Activated naive CD4-positive, alpha-beta T cell treated with anti-CD3 and anti-CD28 coated beads for 36 hours (primary cell): ENCODE measurements at places on chromosomes 1 and 21.
A peak's percentile ranks its signal among the peaks of the same experiment; 100 is the strongest.

DNA sequence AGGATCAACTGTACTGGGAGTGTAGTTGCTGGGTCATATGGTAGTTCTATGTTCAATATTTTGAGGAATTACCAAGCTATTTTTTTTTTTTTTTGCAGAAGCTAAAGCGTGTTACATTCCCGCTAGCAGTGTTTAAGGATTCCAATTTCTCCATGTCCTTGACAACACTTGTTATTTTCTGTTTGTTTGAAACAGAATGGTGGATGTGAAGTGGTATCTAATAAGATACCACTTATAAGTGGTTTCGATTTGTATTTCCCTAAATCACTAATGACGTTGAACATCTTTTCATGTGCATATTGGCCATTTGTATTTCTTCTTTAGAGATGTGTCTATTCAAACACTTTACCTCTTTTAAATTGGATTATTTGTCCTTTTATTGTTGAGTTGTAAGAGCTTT, 112.2 kb downstream of the DISP1 start:
- H3K27ac ChIP-seq, result no peak overlapping the region
- no peak overlapping the region for H3K4me3 ChIP-seq
- H3K4me1 ChIP-seq, result no peaks in the 10 kb centered on the region
- H3K36me3 ChIP-seq, result no peaks in the 10 kb centered on the region
- H3K27me3 ChIP-seq, result no peaks in the 10 kb centered on the region
- DNase-seq, result no peak

DNA sequence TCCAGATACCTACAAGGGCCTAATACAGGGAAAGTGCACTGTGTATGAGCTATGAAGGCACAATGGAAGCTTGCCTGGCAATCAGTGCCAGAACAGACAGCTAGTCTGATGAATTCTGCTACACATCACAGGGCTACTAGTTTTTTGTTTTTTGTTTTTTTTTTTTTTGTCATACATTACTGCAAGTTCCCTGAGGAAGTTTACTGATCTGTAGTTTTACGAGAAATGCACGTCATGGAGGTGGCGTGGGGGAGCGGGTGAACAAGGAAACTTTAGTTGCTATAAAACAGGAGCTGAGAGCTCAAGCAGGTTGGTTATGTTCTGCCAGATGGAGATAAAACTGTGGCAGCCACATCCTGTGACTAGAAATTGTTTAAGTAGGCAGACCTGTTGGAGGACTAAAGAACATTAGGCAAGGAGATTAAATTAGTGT, 17.7 kb downstream of the PTPRC start:
- peak overlapping the region; percentile 100 for H3K27ac ChIP-seq
- peak overlapping the region; percentile 79 for H3K4me3 ChIP-seq
- H3K4me1 ChIP-seq, result peaks cover 63% of the 10 kb centered on the region
- DNase-seq, result peak; percentile 85

- H3K4me1 ChIP-seq, result no peaks in the 10 kb centered on the region
- peaks cover 4% of the 10 kb centered on the region for H3K36me3 ChIP-seq
- no peak overlapping the region for H3K27ac ChIP-seq
- no peaks in the 10 kb centered on the region for H3K27me3 ChIP-seq
Observed at GRCh38 chr1:91775227-91775626, 110.7 kb downstream of the TGFBR3 start.

DNA sequence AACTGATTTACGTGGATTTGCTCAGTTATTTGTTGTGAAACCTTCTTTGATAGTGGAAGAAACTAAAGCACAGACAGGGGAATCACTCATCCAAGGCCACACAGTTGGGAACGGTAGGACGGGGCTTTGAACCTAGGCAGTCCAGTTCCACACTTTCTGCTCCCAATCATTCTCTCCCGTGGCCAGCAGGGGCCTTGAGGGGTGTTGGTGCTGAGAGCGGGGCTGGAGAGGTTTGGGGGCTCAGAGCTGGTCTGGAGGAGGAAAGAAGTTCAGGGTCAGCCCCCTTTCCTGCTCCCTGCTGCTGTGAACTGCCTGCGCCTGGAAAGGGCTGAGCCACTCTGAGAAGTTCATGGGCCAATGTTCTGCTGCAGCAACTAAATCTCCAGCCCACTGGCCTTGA, 31.4 kb upstream of the ACTL8 start:
- no peak for DNase-seq
- no peak overlapping the region for H3K4me3 ChIP-seq
- no peak overlapping the region for H3K27ac ChIP-seq
- no peaks in the 10 kb centered on the region for H3K36me3 ChIP-seq
